Right ventricle myocardium superior (tissue), 1 donor: ENCODE measurements at places on chromosomes 12 and 14.
A peak's percentile ranks its signal among the peaks of the same experiment; 100 is the strongest.

- no peak for DNase-seq
Measured at GRCh38 chr14:44960646-44961045, 1.1 kb downstream of the KLHL28 start.

- DNase-seq: no peak
Measured at GRCh38 chr14:32432813-32433538, 103.9 kb downstream of the AKAP6 start.

DNA sequence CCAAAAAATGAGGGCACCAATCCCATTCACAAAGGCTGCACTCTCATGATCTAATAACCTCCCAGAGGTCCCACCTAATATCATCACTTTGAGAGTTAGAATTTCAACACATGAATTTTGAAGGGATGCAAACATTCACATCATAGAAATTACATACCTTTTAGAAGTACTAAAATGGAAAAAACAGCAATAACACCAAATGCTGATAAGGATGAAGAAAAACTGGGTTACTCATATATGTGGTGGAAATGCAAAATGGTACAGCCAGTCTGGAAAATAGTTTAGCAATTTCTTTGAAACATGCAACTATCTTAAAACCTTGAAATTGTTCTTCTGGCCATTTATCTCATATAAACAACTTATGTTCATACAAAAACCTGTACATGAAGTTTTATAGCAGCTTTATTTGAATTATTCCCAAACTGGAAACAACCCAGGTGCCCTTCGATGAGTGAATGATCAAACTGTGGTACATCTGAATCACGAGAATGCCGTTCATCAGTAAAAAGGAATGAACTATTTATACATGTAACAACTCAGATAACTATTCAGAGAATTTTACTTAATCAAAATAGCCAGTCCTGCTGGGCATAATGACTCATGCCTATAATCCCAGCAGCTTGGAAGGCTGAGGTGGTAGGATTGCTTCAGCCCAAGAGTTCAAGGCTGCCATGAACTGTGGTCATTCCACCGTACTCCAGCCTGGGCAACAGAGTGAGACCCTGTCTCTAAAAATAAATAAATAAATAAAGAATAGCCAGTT is 109.4 kb upstream of the SSTR1 start:
- no peak for DNase-seq

GRCh38 chr12:4552191-4552590 is 9.8 kb upstream of the DYRK4 start:
- no peak for DNase-seq

DNA sequence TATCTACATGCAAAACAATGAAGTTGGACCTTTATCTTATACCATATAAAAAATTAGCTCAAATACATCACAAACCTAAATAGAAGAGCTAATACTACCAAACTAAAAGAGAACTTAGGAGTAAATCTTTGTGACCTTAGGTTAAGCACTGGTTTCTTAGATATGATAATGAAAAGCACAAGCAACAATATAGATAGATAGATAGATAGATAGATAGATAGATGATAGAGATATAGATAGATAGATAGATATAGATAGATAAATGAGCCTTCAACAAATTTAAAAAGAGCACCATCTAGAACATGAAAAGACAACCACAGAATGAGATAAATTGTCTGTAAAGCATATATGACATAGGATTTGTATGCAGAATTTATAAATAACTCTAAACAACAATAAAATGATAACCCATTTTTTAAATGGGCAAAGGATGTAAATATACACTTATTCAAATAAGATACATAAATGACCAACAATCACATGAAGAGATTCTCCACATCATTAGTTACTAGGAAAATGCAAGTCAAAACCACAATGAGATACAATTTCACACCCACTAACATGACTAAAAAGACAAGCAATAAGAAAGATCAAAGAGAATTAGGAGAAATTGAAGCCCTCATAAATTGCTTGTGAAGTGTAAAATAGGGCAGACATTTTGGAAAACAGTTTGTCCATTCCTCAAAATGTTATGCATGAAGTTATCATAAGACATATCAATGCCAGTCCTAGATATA is 293.7 kb downstream of the BTG1 start:
- DNase-seq: no peak

- no peak for DNase-seq
Measured at GRCh38 chr14:30355431-30355913, 203.5 kb upstream of the G2E3 start.

GRCh38 chr12:124388038-124388671 is 93.3 kb downstream of the RFLNA start:
- DNase-seq: no peak

- DNase-seq: no peak
Measured at GRCh38 chr12:6280672-6281071, 29.8 kb upstream of the PLEKHG6 start.

DNA sequence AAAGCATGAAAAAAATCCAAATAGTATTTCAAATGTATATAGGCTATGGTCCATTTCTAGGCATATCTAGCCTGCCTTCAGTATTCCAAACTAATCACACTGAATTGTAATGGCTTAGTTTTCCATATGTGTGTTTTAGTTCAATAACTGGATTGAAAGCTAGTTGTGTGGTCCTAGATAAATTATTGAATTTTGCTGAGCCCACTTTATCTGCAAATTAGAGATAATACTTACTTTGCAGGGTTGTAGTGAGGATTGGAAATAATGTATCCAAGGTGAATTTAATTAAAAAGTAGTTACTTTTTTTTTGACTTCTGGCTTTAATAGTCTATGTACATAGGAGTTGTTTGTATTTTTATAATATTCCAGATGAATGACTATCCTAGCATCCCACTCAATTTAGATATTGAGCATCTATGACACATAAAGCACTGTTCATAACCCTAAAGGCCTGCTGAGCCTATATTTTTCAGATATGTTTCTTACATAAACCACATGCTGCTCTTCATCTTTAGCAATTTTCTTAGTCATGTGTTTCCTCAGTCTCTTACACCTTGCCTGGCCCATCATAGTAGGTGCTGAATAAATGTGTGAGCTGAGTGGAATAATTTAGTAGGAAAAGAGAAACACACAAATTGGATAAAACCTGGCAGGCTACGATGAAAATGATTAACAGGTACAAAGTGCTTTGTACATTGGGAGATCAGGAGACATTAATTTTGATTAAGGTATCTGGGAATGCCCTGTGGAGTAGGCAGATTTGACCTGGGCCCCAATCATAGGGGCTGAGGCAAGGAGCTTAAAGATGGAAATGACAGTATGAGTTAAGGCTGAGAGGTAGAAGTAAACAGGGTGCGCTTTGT is 1.1 kb upstream of the ATP23 start:
- DNase-seq: no peak

DNA sequence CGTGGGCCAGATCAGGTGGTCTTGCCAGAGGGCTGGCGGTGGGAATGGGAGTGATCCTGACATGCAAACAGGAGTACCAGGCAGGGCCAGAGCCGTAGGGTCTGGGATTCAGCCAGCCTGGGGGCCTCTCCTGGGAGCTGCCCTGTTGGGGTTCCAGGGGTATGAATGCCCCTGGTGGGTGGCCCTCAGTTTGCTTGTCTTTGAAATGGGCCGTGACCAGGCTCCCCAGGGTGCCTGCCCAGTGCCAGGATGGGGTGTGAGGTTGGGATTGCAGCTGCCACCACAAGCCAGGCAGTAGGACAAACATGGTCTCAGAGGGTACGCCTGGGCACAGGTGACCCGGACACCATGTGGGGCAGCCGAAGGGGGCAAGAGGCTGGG is 168.8 kb downstream of the KIF26A start:
- peak; percentile 20 for DNase-seq

DNA sequence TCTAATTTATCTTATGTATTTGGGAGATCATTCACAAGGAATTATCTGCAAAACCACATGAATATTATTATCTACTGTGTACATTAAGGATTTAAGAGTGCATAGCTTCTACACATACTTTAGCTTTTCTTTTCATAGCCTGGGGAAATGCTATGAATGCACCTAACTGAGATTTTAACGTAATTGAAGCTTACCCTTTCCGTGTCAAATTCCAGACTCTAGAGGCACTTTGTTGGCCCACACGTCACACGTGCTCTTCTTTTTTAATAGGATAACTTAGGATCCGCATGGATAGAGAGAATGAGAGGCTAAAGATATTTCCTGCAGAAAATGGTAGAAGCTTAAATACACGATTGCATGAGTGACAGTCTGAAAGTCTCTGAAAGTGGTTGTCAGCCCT is 481.1 kb downstream of the PCNX1 start:
- DNase-seq: no peak

DNA sequence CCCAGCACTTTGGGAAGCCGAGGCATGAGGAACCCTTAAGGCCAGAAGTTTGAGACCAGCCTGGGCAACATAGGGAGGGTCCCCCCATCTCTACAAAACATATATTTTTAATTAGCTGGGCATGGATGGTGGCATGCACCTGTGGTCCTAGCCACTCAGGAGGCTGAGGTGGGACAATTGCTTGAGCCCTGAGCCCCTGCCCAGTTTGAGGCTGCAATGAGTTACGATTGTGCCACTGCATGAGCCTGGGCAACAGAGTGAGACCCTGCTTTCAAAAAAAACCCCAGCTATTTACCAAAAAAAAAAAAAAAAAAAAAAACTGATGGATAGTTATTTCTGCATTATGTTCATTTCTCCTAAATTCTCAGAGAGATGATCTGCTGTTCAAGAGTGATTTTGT is 230.0 kb downstream of the SOX5 start:
- DNase-seq: no peak

DNA sequence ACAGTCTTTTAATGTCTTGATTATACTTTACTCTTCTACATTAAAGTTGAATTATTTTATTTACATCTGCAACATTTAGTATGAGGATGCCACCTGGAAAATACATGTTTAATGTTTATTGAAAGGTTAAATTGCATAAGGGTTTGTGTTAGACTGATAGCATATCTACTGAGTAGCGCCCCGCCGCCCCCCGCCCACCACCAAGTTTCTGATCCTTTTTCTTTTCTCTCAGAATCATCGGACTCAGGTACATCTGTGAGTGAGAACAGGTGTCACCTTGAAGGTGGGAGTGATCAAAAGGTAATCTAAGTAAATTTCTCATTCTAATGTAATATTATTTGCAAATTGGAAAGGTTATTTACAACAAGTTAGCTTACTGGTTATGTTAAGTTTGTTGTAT is 16.2 kb downstream of the MDM2 start:
- no peak for DNase-seq

- DNase-seq: no peak
Measured at GRCh38 chr14:105247715-105248367, 492 bp upstream of the BTBD6 start.

GRCh38 chr12:113551563-113551962 is 79.9 kb upstream of the LHX5 start:
- no peak for DNase-seq

DNA sequence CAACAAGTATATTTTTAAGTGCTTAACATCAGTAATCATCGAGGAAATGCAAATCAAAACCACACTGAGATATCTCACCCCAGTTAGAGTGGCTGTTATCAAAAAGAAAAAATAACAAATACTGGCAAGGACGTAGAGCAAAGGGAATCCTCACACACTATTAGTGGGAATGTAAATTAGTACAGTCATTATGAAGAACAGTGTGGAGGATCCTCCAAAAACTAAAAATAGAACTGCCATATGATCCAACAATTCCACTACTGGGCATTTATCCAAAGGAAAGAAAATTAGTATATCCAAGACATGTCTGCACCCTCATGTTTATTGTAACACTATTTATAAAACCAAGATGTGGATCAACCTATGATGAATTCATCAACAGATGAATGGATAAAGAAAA is 149.0 kb upstream of the PWP1 start:
- no peak for DNase-seq

DNA sequence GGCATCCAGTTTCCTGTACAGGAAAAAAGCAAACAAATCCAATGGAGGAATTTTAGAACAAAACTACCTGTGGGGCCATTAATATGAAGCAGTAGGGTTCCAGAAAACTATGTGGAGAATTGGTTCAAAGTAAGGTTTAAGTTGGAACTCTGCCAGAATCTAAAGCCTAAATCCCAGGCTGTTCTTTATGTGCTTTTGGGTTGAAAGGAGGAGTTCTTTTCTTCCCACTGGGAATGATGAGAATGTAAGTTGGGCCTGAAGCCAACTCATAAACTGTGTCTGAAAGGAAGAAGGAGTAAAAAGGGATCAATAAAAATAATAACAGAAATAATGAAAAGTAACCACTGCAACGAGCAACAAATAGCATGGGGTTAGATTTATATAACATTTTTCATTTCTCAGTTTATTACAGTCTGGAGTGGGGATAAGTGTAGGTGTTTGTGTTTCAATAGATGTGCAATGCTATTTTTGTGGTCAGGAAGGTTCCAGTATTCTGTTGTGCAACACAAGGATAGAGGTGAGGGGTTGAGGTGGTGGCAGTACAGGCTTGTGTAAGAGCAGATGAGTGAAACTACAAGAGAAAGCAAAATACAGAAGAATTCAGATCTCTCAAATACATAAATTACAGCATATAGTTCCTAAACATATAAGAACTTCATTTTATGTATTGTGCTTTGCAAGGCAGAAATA is 373.6 kb downstream of the EMP1 start:
- no peak for DNase-seq

DNA sequence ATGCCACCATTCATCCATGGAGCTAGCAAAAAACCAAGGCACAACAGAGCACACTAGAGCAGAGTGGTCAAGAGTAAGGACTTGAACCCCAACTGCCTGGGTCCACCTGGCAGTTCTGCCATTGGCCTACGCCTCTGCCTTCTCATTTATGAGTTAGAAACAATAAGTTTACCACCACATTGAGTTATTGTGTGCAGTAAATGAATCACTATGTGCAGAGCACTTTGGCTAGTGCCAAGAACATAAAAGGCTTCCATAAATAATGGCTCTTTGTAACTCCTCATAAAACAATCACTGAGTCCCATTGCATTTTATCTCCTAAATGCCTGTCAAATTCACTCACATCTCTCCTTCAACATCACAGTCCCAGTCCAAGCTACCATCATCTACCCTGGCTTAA is 86.3 kb downstream of the OTX2 start:
- DNase-seq: no peak

GRCh38 chr14:66482873-66483272 is 3.3 kb upstream of the CCDC196 start:
- no peak for DNase-seq

DNA sequence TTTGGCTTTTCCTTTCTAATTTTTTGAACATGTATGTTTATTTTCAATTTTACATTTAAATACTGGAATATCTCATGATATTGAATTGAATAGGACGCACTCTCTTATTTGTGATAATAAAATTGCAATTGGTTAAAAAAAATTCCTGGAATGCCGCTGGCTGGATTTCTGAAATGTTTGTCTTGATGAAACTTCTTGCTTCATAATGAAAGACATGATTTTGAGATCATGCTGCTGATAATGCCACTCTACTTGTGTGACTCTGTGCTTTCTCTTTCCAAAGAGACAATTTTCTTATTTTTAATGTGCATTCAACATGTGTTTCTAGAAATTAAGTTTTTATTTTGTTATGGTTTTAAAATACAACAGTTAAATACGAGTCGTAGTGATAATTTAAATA is 465.7 kb upstream of the FAR2 start:
- no peak for DNase-seq
